Dermis microvascular lymphatic vessel endothelial cell (primary cell): ENCODE measurements at places on chromosomes 4 and X.

DNA sequence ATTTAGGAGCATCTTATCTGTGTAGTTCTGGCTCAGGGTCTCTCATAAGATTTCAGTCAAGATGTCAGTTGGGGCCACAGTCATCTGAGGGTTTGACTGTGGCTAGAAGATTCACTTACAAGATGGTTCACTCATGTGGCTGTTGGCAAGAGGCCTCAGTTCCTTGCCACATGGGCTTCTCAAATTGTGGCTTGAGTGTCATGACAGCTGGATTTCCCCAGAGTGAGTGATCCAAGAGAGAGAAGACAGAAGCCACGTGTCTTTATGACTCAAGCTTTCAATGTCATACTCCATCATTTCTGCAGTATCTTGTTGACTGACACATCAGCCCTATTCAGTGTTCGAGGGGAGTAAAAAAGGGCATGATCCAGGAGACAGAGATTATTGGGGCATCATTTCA is 131.3 kb upstream of the AP1S2 start:
- no peak for DNase-seq

DNA sequence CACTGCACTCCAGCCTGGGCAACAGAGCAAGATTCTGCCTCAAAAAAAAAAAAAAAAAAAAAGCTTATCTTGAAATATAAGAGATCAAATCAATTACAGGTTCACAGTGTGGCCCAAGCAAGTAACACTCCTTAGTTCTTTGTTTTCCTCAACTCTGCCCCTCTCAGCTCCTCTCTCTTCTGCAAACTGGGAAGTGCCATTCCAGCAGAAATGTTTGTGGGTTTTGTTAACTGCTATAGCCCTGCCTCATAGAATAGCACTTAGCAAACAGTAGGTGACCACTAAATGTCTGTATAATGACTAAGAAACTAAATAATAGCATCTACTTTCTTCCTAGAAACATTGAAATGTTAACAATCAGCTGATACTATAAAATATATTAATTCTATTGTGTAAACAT is 160.0 kb upstream of the NAP1L5 start:
- no peak for DNase-seq

DNA sequence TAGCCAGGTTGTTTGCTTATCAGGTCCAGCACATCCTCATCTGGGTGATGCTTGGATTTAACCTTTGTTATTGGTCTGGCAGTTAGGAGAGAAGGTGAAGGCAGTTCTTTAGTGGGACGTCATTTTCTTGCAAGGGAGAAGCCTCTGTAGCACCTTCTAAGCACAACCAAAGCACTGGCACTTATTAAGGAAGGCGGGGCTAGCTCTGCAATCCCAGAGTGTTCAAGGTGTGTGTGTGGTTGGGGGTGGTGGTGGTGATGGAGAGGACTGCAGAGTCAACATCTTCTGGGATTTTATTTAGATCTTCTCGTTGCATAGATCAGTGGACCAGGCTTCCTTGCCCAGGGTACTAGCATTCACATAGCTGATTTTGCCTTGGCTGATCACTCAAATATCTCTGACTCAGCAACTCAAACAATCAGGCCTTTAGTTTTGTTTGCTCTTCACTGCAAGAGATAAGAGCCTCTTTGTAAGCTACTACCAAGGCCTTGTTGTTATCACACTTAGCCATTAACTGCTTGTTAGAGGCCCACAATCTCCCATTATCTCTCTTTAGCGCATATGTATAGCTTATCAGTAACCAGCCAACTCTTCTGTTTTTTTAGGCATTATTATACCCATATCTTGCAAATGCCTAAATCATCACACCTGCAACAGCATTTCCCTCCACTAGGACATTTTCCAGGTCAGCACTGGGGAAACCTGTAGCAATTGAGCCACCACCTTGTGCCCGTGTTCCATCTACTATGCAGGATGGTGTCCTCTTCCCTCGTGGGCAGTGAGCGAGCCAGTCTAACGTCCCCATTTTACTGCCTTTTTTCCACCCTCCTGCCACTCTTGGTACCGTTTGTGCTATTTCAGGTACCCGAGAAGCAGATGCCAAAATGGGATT is 36.5 kb upstream of the LINC00632 start:
- no peak for DNase-seq

DNA sequence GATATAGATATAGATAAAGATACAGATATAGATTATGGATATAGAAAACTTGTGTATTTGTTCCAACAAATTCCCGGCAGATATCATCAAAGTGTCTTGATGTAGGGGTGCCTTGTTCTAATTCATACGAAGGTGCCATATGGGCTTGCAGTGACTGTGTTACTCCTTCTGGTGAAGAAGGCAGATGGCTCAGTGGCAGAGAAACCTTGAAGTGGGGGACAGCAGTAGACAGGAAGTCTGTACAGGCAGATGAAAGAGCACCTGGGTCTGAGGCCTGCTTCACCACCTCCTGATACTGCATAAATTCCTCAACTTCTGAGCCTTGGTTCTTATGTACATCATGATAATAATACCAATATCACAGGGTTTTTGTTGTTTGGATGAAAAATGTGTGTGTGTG is 179.5 kb upstream of the GATB start:
- DNase-seq = no peak

GRCh38 chr4:115054836-115055235 is 58.6 kb downstream of the NDST4 start:
- DNase-seq = no peak

DNA sequence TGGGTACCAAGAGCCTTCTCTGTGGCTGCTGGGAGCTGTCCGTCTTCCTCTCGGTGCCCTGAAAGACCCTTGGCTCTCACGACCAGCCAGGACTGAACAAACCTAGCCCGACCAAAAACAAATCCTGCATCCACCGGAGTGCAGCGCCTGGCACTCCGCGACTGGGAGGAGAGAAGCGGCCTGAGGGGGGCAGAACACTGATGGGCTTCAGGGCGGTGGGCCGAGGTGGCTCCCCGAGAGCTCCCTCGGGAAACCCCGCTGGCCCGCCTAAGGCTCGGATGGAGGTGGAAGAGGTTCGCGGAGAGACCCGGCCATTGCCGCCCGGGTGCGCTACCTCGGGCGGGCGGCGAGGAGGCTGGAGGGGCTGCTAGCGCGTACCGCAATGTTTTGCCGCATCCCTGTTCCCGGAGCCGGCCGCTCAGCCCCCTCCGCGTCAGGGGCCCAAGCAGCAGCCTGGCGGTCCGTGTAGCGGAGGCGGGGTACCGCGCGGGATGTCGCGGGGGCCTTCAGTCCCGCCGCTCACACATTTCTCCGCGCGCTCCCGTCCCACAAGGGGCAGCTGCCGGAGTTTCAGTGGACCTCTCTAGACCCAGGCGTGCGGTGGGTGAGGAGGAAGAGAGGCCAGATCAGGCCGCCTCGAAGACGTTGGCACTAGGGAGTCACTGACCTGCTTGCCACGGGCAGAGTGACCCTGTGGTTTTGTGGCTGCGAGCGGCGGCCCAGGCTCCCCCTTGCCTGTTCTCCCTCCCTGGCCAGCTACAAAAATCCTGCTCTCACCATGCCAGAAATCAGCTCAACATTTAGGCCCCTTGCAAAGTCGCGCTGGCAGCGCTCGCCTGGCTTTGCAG is 2.2 kb downstream of the SLITRK4 start:
- no peak for DNase-seq

DNA sequence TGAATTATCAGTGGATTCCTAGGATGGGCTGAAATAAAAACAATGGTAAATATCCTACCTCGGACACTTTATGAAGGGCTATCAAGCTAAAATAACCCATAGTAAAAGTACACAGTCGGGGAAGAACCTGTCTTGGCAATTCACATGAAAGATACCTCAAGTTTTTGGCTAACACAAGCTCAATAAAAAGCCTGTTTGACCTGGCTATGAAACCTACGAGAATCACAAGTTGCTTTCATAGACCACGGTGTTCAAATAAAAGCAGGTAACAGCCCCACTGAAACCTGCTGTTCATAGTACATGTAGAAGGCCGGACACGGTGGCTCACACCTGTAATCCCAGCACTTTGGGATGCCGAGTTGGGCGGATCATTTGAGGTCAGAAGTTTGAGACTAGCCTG is 12.3 kb downstream of the RLIM start:
- DNase-seq = no peak

DNA sequence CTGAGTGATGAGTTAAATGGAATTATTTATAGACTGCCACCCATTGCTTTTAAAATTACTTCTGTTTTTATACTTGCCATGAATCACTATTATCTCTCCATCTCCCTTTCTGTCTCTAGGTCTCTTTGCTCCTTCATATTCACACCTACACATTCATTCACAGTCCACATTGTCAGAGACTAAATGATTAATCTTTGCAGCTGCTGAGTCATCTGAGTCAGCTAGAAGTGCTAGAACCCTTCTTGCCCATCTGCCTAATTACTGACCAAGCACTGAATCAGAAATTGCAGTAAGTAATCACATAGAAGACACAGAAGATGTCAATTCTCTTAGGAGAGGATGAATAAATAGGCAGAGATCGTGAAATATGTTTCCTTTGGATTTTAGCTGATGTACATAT is 31.6 kb upstream of the RPS6KA6 start:
- DNase-seq = no peak

DNA sequence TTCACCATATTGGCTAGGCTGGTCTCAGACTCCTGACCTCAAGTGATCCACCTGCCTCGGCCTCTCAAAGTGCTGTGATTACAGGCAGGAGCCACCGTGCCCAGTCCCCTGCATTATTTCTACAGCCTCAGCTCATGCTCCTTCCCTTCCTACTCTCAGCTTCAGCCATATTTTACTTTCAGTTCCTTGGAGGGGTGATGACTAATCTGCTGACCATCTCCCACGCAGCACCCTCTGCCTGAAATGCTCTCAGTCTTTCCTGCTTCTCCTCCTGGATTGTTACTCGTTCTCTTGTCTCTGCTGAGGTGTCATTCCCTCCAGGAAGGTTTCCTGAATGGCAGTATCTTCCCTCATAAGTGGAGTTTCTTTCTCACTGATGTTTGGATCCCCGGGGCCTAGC is 63.3 kb downstream of the MOSPD2 start:
- no peak for DNase-seq
